ENCODE measurements at places on chromosomes 5 and 9. TPM values are rescaled to one million over a fixed set of nuclear protein-coding genes. Genes with fewer than 3 reads are reported as not detected.

ENHO gene
- polyA plus RNA-seq, result not detected

TLX3 gene
- polyA plus RNA-seq, result not detected

FOXD4L3 gene
- polyA plus RNA-seq, result not detected

PCDHGB1 gene
- polyA plus RNA-seq, result not detected

SH3RF2 gene
- not detected for polyA plus RNA-seq

CORO2A gene
- polyA plus RNA-seq, result 4.4 TPM

SH2D3C gene
- polyA plus RNA-seq, result 51.5 TPM
